Activated T-cell treated with anti-CD3 and anti-CD28 coated beads, Interleukin-2, amount 50 U/mL, for 72 hours (primary cell): ENCODE measurements at places on chromosomes 3 and 15. TPM values are rescaled to one million over a fixed set of nuclear protein-coding genes. Genes with fewer than 3 reads are reported as not detected.

DNA sequence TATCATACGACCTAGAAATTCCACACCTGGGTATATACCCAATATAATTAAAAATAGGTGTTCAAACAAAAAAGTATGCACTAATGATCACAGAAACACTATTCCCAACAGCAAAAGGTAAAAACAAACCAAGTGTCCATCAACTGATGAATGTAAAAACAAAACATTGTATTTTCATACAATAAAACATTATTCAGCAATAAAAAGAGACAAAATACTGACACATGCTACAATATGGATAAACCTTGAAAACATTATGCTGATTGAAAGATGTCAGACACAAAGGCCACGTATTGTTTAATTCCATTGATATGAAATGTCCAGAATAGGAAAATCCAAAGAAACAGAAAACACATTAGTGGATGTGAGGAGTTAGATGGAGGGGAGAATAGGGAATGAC, 71.0 kb downstream of the RPL22L1 start:
- no peak overlapping the region for H3K4me3 ChIP-seq
- no peaks in the 10 kb centered on the region for H3K4me1 ChIP-seq
- no peak overlapping the region for H3K27ac ChIP-seq
- H3K36me3 ChIP-seq, result no peaks in the 10 kb centered on the region

- H3K27ac ChIP-seq, result no peak overlapping the region
- DNase-seq, result no peak
- no peaks in the 10 kb centered on the region for H3K27me3 ChIP-seq
- no peak overlapping the region for H3K4me3 ChIP-seq
Measured at GRCh38 chr3:73068419-73068818, 7.0 kb downstream of the EBLN2 start.

DNA sequence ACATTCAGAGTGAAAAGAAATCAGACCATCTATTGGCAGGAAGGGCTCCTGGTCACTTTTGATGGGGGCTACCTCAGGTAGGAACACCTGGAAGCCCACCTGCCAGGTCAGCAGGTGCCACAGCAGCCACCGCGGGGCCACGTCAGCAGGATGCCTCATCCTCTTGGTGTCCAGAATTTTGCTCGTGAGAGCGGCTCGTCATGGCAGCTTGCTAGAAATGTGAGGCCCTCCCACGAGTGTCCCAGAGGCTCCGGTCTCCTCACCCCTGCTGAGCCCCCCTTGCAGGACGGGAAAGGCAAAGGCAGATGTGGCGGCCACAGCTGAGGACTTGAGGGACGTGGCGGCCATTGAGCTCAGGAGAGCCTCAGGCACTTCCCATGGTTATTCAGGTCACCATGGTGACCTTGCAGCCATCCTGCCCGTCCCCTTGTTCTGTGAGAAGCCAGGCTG, 129.4 kb downstream of the LRRK1 start:
- H3K4me3 ChIP-seq, result no peak overlapping the region
- H3K27ac ChIP-seq, result no peak overlapping the region
- H3K36me3 ChIP-seq, result no peaks in the 10 kb centered on the region
- H3K4me1 ChIP-seq, result no peaks in the 10 kb centered on the region

GRCh38 chr15:88681610-88682221, 42.9 kb downstream of the ISG20 start:
- peaks cover 7% of the 10 kb centered on the region for H3K27me3 ChIP-seq
- H3K4me1 ChIP-seq, result no peaks in the 10 kb centered on the region
- DNase-seq, result no peak

GRCh38 chr3:78268716-78269668, 1229.1 kb downstream of the ROBO2 start:
- no peaks in the 10 kb centered on the region for H3K4me1 ChIP-seq
- H3K4me3 ChIP-seq, result no peak overlapping the region
- no peak for DNase-seq

- peak overlapping the region; percentile 2 for H3K4me3 ChIP-seq
- H3K27me3 ChIP-seq, result peaks cover 24% of the 10 kb centered on the region
- H3K36me3 ChIP-seq, result no peaks in the 10 kb centered on the region
- DNase-seq, result no peak
- no peak overlapping the region for H3K27ac ChIP-seq
Measured at GRCh38 chr15:89775815-89776214, 317 bp upstream of the MESP2 start.

- no peaks in the 10 kb centered on the region for H3K4me1 ChIP-seq
- DNase-seq, result no peak
- no peaks in the 10 kb centered on the region for H3K27me3 ChIP-seq
- no peak overlapping the region for H3K4me3 ChIP-seq
Measured at GRCh38 chr3:128275316-128276145, 122.2 kb downstream of the EEFSEC start.

DNA sequence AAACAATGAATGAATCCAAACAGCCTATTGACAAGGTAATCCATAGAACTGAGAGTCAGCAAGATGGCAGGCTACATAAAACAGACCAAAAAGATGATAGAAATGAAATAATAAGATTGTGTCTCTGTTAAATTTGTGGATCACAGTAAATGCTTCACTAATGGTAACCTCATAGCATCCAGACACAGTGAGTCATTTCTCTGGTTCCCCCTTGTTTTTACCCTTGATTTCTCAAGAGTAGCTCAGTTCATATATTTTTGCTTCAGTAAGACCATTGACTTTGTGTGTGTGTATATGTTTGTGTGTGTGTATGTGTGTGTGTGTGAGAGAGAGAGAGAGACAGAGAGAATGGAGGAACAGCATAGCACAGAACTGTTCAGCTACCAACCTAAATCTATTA, 546.9 kb downstream of the RBMS3 start:
- no peaks in the 10 kb centered on the region for H3K36me3 ChIP-seq
- no peak overlapping the region for H3K4me3 ChIP-seq
- H3K27me3 ChIP-seq, result peaks cover 8% of the 10 kb centered on the region
- H3K4me1 ChIP-seq, result no peaks in the 10 kb centered on the region
- H3K27ac ChIP-seq, result no peak overlapping the region
- no peak for DNase-seq

DNA sequence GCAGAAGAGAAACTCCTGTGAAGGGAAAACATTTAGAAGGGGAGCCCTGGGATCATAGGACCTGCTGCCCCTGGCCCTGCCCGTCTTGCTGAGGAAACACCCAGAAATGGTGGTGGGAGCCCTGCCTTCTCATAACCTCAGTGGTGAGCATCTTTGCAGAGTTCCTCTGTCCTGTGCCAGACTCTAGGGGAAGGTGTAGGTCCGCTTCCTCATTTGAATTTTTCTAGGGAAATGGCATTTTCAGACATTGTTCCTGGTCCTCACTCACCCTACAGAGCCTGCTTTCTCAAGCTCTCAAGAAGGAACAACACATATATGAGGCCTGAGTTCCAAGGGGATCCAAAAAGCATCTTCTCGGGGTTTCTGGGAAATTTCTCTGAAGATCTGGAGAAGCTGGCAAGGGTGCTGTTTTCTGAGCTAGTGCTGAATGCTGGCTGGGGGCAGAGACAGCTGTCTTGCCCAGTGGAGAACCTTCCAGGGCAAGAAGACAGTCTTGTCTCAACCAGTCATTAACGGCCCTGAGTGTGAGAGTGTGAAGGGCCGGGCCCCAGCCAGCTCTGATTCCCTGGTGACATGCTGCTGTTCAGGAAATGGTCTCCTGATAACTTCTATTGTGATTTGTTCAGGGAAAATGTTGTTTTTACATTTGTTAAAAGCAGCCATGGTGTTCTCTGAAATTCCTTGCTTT, 283.1 kb upstream of the LRRFIP2 start:
- H3K4me3 ChIP-seq, result no peak overlapping the region
- H3K27me3 ChIP-seq, result peaks cover 63% of the 10 kb centered on the region
- H3K4me1 ChIP-seq, result no peaks in the 10 kb centered on the region
- DNase-seq, result no peak

Gene TRPM1
- total RNA-seq, result not detected

Gene CHRM5
- not detected for total RNA-seq
